ENCODE measurements at places on chromosomes 12 and 14.

- no peaks in the 10 kb centered on the region for H3K36me3 ChIP-seq
- DNase-seq: no peak
- no peaks in the 10 kb centered on the region for H3K27me3 ChIP-seq
- H3K4me1 ChIP-seq: no peaks in the 10 kb centered on the region
- H3K27ac ChIP-seq: no peak overlapping the region
Observed at GRCh38 chr12:22746720-22747119, 121.7 kb downstream of the ETNK1 start.

- peaks cover 5% of the 10 kb centered on the region for H3K4me1 ChIP-seq
- H3K27me3 ChIP-seq: no peaks in the 10 kb centered on the region
- no peak overlapping the region for H3K27ac ChIP-seq
- no peaks in the 10 kb centered on the region for H3K36me3 ChIP-seq
Observed at GRCh38 chr14:68961781-68962584, 17.1 kb downstream of the ACTN1 start.

DNA sequence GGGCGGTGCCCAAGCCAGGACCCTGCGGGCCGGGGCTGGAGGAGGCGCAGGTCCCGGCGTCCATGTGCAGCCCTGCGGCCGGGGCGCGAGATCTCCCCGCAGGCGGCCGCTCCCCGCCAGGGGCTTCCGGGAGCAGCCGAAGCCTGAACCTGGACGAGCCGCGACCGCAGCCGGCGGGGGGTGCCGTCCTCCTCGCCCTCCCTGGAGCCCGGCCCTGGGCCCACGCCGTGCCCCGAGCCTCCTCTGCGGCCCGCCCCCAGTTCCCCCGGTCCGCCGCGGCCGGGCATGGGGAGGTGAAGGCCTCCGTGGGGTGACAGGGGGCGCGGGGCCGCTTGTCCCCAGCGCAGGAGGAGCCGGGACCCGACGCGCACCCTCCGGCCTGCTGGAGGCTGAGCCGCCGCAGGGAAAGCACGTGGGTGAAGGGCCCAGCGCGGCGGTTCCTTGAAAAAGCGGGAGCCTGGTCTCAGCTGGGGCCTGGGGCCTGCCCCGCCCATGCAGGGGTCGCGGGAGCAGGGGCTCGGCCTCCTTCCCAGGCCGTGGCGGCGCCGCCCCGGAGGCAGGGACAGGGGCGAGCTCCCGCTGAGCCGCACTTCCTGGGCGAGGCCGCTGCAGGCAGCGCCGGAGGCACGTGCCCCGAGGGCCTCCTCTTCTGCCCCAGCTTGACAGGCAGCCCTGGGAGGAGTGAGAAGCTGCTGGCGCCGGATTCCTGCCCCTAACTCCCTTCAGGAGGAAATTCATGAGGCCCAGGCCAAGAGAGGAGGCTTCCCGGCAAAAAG is 55.6 kb upstream of the PPP2R5C start:
- DNase-seq: peak; percentile 81
- H3K27me3 ChIP-seq: peaks cover 8% of the 10 kb centered on the region
- peak overlapping the region; percentile 58 for H3K4me3 ChIP-seq
- H3K27ac ChIP-seq: peak overlapping the region; percentile 60

GRCh38 chr12:12717586-12718380 is 615 bp downstream of the CDKN1B start:
- H3K4me1 ChIP-seq: peaks cover 56% of the 10 kb centered on the region
- H3K27ac ChIP-seq: peak overlapping the region; percentile 98
- peak overlapping the region; percentile 84 for H3K4me3 ChIP-seq
- no peaks in the 10 kb centered on the region for H3K36me3 ChIP-seq

DNA sequence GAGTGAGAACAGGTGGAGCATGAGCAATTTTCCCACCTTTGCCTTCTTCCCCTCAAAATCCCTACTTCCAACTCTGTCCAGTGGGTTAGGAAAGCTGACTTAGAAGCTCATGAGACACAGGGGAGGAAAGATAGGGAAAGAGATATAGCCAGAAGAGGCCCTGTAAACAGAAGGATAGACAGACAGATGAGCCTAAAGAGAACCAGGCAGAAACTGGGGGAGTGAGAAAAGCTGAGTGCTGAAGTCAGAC is 5.0 kb downstream of the AJUBA start:
- H3K4me1 ChIP-seq: peaks cover 9% of the 10 kb centered on the region
- no peak overlapping the region for H3K4me3 ChIP-seq
- no peaks in the 10 kb centered on the region for H3K36me3 ChIP-seq
- peaks cover 20% of the 10 kb centered on the region for H3K27me3 ChIP-seq
- DNase-seq: no peak

- H3K27ac ChIP-seq: no peak overlapping the region
- H3K27me3 ChIP-seq: peaks cover 5% of the 10 kb centered on the region
Observed at GRCh38 chr14:94564381-94564780, 3.1 kb downstream of the SERPINA4 start.
